ENCODE measurements at places on chromosomes 12 and 14.
A peak's percentile ranks its signal among the peaks of the same experiment; 100 is the strongest.

DNA sequence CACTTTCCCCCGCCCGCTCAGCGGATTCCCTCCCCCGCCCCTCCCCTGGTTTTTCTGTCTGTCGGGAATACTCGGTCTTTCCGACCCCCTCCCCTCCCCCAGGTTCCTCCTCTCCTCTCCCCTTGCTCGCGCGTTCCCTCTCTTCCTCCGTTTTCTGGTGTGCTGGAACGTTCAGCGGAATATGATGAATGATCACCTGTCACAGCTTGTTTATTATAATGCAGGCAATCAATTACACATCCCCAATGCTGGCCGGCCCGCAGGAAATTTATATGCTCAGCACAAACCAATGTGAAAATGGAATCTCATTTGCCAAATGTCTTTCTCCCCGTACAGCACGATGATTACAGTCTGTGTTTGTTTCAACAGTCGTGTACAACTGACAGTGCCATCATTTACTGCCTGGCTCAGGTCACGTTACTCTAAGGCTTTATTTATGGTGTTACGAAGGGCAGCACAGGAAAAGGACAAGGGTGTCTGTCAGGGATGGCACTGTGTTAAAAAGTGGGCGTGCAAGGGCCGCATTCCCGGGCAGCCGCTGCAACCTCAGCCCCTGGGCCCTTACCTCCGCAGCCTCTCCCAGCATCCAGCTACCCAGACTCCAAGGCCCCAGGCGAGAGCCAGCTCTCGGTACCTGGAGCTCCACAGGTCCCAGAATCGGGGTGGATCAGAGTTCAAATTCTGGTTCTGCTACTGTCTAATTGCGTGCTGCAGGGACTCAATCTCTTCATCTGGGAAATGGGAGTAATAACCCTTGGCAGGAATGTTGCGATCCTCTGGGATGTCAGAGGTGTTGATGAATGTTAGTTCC is 24.7 kb upstream of the MAP1LC3B2 start:
- no peak for DNase-seq

GRCh38 chr14:21071225-21072030 is 1.3 kb downstream of the ARHGEF40 start:
- no peak for DNase-seq

DNA sequence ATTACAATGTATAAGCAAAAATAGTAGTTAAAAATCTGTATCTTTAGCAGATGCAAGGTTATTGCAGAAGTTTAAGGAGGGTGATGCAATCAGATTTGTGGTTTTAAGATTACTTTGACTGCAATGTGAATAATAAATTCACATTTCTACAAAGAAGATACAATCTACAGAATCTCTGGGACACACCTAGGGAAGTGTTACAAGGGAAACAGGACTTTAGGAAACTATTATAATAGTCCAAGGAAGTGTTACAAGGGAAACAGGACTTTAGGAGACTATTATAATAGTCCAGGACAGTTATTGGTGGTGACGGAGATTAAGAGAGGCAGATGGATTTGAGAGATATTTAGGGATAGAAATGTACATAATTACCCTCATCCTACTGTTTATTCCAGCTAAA is 154.4 kb upstream of the GARIN6 start:
- DNase-seq, result no peak

GRCh38 chr12:5565933-5566599 is 134.2 kb downstream of the NTF3 start:
- DNase-seq, result no peak

DNA sequence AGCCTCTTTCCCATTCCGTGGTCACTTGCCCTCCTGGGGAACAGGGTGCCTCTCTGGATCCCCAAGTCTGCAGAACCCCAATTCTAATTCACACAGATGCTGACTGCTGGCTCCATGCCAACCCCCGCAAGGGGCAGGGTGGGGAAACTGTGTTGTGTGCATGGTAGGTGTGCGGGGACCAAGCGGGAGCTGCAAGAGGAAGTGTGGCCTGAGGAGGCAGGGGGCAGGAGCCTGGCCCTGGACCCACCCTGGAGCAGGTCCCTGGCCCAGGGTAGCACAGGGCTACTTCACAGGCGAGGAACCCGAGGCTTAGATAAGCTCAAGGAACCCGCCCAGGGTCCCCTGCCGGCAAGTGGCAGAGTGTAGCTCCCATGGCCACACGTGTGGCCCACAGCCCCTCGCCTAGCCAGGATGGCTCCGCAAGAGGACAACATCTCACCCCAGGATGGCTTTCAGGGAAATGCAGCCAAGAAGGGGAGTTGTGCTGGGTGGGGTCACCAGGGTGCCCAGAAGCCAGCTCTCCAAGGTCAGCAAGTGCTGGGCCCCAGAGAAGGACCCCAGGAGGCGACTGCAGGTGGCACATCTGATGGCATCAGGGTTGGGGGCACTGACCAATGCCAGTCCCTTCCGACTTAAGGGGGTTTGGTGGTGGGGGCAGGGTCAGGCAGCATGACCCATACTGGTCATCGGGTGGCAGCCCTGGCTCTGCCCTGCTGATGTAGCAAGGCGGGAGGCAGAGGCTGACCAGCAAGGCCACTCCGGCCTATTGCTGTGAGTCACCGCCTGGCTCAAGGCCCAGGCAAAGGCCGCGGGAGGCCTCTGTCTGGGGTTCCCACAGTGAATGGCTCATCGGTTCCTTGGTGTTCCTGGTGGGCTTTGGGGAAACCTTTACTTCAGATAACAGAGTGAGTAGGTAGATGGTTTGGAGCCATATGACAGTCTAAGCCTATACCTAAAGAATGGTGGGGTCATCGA is 37.3 kb upstream of the EML1 start:
- DNase-seq, result no peak

GRCh38 chr14:101123618-101124510 is 220.3 kb upstream of the RTL1 start:
- DNase-seq, result no peak

DNA sequence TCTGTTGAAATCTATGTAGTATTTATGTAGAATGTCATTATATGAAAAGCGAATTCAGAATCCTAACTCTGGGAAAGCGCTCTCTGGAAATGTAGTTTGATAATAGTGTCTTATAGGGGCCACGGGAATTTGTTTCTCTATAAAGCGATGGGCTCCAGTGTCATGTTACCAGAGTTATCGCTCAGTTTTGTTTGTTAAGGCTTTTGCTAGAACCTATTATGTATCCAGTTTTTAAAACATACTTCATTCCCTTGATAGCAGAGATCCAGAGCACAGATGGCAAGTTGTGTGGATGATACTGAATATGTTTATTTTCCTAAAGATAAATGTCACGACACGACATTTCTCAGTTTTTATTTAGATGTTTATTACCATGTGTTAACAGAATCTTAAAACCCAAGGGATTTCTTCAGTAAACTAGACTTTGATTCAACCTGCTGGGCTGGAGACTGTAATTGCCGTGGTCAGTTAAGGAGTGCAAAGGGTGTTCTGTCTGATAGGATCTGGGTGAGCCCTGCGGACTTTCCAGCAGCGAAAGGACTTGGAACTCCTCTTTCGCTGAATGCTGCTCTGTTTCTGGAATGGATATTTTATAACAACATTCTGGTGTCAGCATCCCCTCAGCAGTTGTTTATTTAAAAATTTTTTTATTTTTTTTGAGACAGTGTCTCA is 1.7 kb upstream of the DNAH10 start:
- no peak for DNase-seq

GRCh38 chr12:118346895-118347294 is 25.8 kb downstream of the TAOK3 start:
- no peak for DNase-seq

DNA sequence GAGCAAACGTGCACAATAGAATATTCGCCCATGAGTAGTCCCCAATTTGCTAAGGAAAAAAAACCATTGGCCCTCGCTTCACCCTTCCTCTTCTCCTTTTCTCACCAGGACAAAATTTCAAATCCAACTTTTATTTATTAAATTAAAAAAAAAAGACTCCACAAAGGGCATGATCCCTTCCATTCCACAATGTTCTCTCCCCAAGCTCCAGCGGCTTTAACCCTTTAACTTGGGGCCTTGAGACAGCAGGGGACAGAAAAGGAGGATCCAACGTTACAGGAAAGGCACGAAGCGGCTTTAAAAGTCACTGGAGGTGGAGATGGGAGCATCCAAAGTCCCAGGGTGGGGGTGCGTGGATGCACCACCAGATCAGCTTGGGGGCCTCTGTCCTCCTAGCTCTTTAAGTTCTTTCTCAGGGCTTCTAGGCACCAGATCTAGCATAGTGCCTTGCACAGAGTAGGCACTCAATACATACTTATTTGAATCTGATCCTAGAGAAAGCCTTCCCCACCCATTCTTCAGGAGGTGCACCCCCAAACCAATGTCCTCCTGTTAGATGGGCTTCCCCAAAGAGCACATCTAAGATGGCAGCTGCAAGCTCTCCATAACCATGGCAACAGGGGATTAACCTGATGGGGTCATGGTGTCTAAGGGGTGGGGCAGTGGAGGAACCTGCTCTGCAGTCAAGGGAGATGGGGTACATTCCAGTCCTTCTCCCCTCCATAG is 5.2 kb upstream of the AAAS start:
- DNase-seq, result no peak

DNA sequence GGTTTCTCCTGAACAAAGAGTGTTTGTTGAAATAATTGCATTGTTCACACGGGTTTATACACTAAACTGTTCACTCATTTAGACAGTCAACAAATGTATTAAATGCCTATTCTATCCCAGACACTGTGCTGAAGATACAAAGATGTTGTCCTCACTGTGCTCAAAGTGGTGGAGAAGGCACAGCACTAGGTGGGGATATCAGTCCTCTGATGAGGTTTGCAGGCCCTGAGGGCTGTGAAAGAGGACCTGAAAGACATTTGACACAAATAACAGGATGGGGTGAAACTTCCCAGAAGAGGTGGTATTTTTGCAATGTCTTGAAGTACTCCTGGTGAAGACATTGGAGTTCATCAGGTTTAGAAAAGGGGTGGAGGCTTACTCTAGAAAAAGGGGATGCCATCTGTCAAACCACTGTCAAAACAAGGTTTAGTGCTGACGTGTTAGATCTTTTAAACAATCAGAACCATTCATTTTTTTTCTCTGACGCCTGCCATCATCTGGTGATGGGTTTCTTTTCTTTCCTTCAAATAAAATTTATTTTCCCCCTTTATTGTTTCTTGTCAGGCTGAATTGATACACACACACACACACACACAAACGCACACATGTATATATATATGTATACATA is 69.5 kb downstream of the ACSS3 start:
- no peak for DNase-seq

DNA sequence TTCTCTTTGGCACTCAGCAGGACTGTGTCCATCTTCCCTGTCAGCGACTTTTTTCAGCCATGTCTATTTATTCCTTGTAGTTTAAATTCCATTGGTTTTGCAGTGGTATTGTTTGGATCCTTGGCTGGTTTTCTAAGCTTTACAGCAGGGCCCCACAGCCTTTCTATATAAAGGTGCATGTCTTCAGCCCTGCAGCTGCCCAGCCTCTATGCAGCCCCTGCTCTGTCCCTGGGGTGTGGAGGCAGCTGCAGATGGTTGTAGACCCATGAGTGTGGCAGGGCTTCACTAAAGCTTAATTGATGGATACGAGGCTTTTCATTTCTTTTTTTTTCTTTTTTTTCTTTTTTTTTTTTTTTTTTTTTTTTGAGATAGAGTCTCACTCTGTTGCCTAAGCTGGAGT is 29.7 kb downstream of the SFSWAP start:
- no peak for DNase-seq

DNA sequence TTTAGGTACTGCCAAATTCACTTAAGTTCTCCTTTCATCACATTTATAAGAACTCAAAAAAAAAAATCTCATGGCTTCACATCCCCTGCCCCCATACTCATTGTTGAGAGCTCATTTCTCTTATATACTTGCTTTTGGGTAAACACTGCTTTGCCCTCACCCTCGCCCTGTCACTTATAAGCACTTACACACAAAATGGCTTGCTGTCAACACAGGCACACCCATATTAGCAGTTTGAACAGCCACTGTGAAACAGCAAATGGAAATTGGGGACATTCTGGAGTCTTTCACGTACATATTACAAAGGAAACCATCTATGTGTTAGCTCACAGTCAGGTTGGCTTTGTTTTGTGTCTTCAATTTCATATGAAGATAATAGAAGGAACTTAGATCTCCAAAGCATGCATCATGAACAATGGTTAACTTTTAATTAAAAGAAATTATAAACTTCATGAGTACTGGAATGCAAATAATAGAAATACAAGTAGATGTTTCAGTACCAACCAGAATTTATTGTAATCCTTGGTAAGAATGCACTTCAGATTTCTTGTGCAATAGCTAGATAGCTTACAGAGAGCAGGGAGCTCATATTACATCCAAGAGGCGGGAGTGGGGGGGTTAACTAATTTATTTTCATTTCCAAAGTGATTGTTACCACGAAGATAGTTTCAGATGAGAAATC is 272.2 kb downstream of the ALG10B start:
- DNase-seq, result no peak

DNA sequence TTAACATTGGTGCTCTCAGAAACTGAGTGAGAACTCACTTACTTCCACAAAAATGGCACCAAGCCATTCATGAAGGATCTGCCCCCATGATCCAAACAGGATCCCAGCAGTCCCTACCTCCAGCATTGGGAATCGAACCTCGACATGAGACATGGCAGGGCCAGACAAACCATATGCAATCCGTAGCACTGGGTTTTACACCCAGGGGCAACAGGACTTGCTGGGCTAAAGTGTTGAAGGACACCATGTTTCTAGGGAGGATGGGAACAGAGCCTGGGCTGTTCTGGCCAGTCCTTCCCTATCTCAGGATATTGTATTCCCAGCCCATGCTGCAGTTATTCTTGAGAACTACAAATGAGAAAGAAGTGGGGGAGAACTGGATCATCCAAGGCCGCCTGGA is 36.6 kb downstream of the SERPINA3 start:
- DNase-seq, result no peak

GRCh38 chr12:111285200-111285599 is 83.7 kb downstream of the PHETA1 start:
- DNase-seq, result no peak

GRCh38 chr12:94208622-94208966 is 60.2 kb downstream of the PLXNC1 start:
- no peak for DNase-seq

GRCh38 chr12:6872073-6873048 is 742 bp downstream of the SPSB2 start:
- DNase-seq, result peak; percentile 65

- DNase-seq, result no peak
These were observed 21.1 kb downstream of the ZNF84 start for GRCh38 chr12:133058203-133059113.

DNA sequence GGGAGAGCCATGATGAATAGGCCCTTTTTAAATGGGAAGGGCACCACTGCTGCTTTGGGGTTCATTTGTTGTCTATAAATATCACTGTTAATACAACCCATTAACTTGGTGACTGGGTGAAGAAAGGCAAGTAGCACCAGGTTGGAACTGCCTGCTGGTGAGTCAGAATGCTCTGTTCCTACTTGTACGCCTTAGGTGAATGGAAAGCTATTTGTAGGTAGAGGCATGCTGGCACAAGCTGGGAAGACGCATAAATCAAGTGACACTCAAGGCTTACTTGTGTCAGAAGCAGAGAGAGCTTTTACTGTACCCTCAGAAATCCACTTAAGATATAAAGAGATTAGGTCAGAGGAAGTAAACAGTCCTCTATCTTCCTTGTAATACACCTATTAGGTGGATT is 142.5 kb downstream of the TMX1 start:
- no peak for DNase-seq

DNA sequence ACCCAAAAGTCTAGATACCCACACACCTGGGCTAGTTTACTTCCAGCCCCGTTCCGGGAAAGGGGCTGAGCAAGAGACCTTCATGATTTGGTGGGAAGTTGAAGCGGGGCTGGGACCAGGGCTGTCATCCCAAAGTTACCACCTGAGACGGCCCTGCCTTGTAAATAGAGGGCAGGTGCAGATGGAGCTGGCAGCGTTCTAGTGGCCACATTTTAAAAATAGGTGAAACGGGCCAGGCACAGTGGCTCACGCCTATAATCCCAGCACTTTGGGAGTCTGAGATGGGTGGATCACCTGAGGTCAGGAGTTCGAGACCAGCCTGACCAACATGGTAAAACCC is 43.4 kb downstream of the NFKBIA start:
- DNase-seq, result no peak

Data from activated naive CD4-positive, alpha-beta T cell (primary cell).